Liver (tissue), 10 donors: ENCODE measurements at places on chromosomes 5 and 9. TPM values are rescaled to one million over a fixed set of nuclear protein-coding genes. Genes with fewer than 3 reads are reported as not detected.

The OXCT1 gene
- total RNA-seq = 1.3 TPM

- no peak overlapping the region for H3K27ac ChIP-seq
- H3K4me3 ChIP-seq = no peak overlapping the region
- H3K4me1 ChIP-seq = no peaks in the 10 kb centered on the region
- H3K27me3 ChIP-seq = no peaks in the 10 kb centered on the region
Observed at GRCh38 chr9:135213566-135213965, 126.1 kb downstream of the OLFM1 start.

DNA sequence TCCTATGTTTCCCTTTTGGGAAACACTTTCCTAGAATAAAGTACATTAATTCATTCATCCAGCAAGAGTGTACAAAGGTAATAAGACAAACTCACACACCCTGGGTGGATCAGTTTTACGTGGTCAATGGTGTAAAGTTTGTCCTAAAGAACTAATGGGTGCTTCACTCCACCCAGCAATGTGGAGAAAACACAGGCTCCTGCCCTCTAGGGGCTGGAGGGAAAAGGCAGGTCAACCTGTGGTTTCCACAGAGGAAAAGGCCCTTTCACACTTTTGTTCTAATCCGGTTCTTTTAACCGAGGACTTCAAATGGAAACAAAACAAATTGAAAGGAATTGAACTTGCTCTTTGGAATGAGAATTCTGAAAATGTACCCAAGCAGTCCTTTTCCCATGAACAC lies 80.9 kb upstream of the SPOCK1 start:
- H3K27me3 ChIP-seq = no peaks in the 10 kb centered on the region
- no peaks in the 10 kb centered on the region for H3K4me1 ChIP-seq
- no peak for DNase-seq
- no peak overlapping the region for H3K4me3 ChIP-seq
- H3K27ac ChIP-seq = no peak overlapping the region

GRCh38 chr9:108108852-108109448 lies 619.4 kb upstream of the KLF4 start:
- H3K4me3 ChIP-seq = no peak overlapping the region
- no peaks in the 10 kb centered on the region for H3K4me1 ChIP-seq
- no peaks in the 10 kb centered on the region for H3K36me3 ChIP-seq
- no peaks in the 10 kb centered on the region for H3K27me3 ChIP-seq
- no peak for DNase-seq

DNA sequence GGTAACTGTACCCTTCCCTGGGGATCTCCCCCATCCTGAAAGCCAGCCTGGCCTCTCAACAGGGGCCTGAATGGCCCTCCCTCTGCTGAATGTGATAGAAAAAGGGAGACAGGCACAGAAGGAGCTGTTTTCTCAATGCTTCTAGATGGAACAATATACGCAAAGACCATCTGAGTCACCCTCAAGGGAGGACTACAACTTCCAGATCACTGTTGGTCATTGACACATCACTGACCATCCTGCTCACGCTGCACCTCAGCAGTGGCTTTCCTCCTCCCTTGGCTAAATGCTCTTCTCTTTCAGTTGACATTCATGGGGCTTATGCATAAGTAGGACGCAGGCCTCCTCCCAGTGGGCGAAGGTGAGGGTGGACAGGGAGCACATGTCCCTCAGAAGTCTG lies 112.2 kb upstream of the SHB start:
- no peaks in the 10 kb centered on the region for H3K36me3 ChIP-seq
- H3K4me3 ChIP-seq = no peak overlapping the region
- H3K27ac ChIP-seq = no peak overlapping the region
- no peak for DNase-seq

DNA sequence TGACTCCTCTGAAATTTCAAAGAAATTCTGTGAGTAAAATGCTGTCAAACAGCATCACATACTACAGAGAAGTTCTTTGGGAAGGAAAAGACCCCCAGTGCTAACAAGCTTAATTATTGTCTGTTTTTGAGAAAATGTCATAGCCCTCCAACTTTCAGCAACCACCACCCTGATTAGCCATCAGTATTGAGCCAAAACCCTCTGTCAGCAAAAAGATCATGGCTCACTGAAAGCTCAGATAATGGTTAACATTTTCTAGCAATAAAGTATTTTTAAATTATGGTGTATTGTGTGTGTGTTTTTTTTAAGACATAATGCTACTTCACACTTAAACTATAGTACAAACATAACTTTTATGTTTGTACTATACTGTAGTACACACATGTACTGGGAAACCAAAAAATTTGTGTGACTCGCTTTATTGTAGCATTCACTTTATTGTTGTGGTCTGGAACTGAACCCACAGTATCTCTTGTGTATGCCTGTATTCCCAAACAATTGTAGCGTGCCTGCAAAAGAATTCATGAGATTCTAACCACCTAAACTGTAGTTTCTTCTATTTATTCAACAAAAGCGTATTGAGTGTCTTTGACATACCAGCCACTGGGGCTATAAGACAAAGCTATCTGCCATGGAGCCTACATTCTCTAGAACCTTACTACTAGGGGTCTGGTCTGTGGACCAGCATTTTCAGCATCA lies 31.6 kb downstream of the TLE4 start:
- no peak overlapping the region for H3K4me3 ChIP-seq
- DNase-seq = no peak
- no peak overlapping the region for H3K27ac ChIP-seq
- no peaks in the 10 kb centered on the region for H3K36me3 ChIP-seq
- H3K4me1 ChIP-seq = no peaks in the 10 kb centered on the region
- no peaks in the 10 kb centered on the region for H3K27me3 ChIP-seq
